MV-4-11 (cell line): ENCODE measurements at places on chromosomes 1 and 21.

- no peak for DNase-seq
These were observed 147.1 kb downstream of the NTPCR start for GRCh38 chr1:233097546-233097945.

DNA sequence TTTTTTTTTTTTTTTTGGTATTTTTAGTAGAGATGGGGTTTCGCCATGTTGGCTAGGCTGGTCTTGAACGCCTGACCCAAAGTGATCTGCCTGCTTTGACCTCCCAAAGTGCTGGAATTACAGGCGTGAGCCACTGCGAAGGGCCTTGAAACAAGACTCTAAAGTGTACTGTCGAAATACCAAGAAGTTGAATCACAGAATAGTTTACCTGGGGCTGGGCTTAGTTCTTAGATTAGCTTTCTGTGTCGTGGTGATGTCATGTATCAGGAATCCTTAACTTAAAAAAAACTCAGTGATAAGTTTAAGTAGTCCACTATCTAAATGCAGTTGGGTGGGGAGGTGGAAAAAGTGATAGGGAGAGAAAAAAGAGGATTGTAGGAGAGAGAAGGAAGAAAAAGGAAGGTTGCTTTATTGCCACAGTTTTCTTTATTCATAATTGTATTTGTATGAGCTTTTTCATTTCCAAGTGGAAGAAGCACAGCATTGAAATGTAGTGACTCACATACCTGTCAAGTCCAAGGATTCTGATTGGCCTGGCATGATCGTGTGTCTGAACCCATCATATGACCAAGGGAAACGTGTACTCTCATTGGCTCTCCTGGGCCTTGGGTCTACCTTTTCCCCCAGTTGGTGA is 13.4 kb downstream of the ITSN1 start:
- DNase-seq: no peak

- DNase-seq: peak; percentile 75
These were observed at the start of gene CNR2 for GRCh38 chr1:23913212-23913880. CNR2 (minus strand) TSS chr1:23913362; CDS start chr1:23875617, 37,745 bp downstream.

DNA sequence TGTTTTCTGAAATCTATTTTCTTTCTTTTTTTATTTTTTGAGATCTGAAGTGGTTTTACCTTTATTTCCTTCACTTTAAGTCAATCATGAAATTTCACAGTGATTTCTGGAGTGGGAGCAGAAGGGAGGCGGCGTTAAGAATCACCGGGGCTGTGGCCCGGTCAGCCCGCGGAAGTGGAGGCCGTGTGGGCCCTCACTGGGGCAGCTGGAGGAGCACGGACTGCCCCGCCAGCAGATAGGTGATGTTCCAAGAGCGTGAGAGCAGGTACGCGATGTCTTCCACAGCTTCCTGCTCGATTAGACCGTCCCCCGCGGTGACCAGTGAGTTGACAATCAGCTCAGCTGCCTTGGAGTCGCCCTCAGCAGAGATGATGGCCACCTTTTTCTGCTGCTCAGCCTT is 10.6 kb upstream of the TP53BP2 start:
- DNase-seq: no peak

- DNase-seq: no peak
These were observed 17.0 kb downstream of the SLC25A24 start for GRCh38 chr1:108182959-108183700.

DNA sequence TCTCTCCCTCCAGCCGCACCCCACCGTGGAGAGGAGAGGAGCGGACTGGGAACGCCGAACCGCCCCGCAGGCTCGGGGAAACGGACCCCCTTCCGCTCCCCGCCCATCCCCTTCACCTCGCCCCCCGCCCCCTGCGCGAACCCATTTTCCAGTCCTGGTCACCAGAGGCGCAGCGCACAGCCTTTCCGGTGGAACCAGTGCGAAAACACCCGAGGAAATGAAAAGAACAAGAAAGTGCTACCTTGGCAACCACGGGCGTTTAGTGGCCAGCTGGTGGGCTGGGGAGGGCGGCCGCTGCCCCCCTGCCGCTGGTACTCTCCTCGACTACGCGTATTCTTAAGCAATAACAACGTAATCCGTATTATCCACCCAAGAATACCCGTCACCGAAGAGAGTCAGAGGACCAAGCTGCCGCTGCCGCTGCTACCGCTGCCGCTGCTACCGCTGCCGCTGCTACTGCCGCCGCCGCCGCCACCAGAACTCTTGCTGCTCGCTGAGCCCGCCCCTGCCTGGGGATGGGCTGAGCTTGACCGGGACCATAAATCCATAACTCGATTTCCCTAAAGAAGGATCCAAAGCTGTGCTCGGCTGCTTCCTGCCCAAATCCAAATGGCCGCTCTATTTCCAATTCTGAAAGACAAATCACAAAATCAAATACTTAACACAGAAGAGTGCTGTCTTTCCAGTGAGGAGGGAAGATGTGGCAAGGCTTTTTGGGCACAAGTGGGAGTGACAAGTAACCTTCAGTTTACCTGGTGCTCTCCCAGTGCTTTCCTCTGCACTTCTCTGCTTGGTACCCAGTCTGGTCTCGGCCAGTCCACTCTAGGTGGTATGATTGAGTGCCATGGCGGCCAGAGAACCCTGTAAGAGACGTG is 125.2 kb upstream of the DPYD start:
- DNase-seq: no peak

GRCh38 chr1:155648207-155649147 is 38.5 kb downstream of the MSTO1 start:
- DNase-seq: peak; percentile 64

- peak; percentile 96 for DNase-seq
These were observed at the start of gene HDAC1 for GRCh38 chr1:32291708-32292538. HDAC1 (plus strand) TSS chr1:32292083; CDS start chr1:32292170, 87 bp downstream.

GRCh38 chr1:194369060-194369459 is 1182.6 kb upstream of the B3GALT2 start:
- no peak for DNase-seq

DNA sequence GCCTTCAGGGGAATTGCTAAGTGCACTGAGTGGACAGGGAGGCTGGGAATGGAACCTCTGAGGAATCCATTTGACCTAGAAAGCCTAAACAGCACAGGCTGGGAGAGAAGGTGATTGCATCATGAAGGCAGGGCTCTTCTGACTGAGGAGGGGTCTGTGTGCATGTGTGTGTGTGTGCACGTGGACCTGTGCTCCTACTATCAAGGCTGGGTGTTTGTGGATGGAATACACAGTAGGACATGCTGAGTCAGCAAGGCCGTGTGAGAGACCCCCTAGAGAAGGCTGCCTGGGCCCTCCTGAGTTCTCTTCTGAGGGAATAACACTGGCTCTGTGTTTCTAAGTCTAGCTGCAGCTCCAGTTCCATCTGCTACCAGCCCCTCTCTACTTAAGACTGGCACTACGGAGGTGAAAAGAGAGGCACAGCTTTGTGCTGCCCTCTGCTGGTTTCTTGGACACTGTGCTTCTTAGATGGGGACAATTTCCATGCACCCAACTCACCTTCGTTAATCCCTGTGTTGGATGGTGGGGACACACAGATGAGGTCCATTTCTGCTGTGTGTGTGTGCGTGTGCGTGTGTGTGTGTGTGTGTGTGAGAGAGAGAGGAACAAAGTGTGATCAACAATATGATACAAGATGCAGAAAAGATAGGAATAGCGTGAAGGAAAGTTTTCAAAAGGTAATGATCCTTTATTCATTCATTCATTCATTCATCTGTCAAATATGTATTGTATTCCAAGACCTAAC is 6.2 kb upstream of the EFCAB14 start:
- peak; percentile 71 for DNase-seq

DNA sequence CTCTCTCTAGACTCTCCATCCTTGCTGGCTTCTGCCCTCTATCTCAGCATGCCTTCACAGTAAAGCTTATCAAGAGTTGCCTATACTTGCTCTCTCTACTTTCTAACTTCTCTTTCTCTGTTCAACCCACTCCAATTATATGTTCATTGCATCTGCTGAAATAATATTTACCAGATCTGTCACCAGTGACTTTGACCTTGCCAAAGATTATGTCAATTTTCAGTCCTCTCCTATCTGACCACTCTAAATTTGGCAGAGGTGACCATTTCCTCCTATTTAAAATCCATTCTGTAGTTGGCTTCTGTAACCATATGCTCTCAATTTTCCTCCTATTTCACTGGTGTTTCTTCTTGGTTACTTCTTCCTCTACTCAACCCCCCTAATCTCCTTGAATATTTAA is 38.8 kb upstream of the DR1 start:
- DNase-seq: no peak

DNA sequence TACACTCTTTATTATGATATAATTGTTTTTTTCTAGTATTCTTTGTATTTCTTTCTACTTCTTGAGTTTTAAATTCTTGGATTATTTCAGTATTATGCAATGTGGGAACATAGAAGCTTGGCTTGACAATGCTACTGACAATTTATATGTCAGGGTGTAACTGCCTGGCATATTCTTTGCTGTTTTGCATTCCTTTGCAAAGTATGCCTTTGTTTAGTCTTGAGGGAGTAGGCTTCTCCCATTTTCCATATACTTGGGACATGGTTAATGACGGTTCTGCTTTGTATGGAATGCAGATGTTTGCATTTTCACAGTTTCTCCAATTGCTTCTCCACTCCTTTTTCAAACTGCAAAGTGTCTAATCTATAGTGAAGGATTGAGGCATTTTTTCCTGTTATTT is 109.8 kb downstream of the HMCN1 start:
- no peak for DNase-seq

DNA sequence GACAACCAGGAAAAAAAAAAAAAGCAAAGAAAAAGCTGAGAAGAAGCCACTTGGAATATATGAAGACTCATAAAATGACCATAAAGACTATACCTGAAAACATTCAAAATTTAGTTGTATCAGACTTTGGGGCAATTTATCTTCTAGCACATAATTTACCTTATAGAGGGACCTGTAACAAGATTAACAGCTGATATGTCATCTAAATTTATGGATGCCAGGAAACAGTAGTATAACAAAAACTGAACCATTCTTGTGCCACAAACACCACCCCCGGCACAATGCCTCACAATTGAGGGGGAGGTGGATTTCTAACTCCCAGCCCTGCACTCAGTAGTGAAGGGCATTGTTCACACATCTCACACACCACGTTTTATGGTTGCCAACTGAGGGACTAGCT is 1352.0 kb downstream of the BRINP3 start:
- no peak for DNase-seq

DNA sequence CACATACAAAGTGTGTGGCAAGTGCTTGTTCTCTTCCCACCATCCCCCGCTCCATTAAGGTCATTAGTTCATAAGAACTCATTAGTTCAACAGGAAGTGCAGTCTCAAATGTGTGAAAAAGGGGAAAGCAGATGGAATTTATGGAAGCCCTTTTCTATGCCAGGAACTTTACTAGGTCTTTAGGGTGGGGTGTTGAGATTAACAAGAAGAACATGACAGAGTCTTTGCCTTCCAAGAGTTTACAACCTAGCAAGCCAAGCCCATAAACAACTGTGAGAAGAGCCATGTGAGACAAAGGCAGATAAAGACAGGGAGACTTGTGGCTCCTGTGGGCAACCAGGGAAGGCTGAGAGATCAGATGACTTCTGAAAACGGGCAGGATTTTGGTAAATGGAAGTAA is 21.4 kb downstream of the PLEKHA6 start:
- DNase-seq: no peak

DNA sequence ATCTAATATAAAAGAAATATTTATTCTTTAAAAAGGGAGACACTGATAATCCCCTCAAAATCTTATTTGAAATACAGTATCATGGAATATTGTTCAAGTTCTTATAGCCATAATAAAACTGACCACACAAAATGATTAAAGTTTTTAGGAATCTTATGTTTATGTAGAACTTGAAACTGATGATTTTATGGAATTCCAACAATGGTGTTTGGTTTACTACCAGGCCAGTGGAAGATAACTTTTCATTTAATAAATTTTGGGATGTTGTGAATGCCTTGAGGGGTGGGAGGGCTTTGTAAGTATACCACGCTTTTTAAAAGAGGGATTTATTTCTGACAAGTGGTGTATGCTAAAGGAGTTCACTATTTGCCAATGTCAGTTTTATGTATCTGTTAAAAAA is 87.7 kb downstream of the RAB3GAP2 start:
- no peak for DNase-seq

DNA sequence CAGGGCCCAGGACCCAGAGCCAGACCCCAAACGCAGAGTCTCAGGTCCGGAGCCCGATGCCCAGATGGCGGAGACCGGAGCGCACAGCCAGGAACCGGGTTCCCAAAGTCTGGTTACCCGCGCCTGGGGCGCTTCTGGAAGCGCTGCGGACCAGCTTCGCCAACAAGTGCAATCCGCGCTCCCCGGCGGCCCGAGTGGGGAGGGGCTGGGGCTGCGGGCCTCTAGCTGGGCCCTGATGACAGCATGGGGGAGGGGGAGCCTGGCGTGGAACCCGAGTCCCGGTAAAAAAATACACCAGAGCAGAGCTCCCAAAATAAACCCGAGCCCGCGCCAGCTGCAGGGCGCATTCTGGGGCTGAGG is 494 bp downstream of the NT5C1A start:
- no peak for DNase-seq

- no peak for DNase-seq
These were observed 17.8 kb downstream of the COA7 start for GRCh38 chr1:52680353-52680752.

- peak; percentile 7 for DNase-seq
These were observed 57.3 kb downstream of the OBSCN start for GRCh38 chr1:228265167-228265566.

- no peak for DNase-seq
These were observed 169.7 kb downstream of the TOMM20 start for GRCh38 chr1:234958706-234959657.

GRCh38 chr1:236150986-236151385 is 8.6 kb downstream of the GPR137B start:
- DNase-seq: no peak
